ENCODE measurements at places on chromosomes 2 and 18.

GRCh38 chr18:37787452-37787851, 221.9 kb upstream of the CELF4 start:
- DNase-seq, result no peak

- no peak for DNase-seq
Observed at GRCh38 chr2:235394278-235394828, 99.5 kb upstream of the AGAP1 start.

- DNase-seq, result no peak
Observed at GRCh38 chr2:184305105-184305504, 293.2 kb upstream of the ZNF804A start.

DNA sequence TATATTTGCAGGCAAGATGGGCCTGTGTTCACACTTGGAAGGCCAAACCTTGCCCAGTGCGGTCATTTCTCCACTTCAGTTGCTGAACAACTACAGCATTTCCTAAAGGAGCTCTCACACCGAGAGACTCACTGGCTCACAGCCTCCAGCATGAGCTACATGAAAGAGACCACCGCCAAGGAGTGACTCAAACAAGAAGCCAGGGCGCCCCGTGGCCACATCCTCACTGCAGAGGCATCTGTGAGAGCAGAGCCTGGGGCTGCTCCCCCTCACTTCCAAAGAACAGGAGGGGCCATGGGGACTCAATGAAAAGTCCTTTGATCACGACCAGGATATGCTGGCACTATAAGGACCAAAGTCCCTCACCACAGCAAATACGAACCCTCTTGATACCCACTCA, 50.0 kb downstream of the TMEM163 start:
- DNase-seq, result peak; percentile 77

DNA sequence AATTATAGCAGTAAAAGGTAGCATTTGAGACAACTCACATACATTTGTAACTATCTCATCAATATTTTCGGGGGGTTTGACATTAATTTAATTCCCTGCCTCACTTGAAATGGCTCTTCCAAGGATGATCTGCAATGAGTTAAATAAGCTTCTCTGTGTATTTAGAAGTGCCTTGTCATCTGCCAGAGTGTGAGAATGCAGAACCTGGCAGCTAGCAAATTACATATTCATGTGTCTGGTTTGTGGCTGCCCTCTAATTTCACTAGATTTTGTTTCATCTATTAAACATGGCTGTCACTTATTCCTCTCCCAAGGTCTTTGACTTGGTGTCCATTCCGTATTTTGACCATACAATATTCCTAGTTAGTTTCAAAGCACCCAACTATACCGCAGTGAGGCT, 158.3 kb upstream of the CAVIN2 start:
- no peak for DNase-seq

GRCh38 chr2:231102772-231103171, 22.1 kb downstream of the HTR2B start:
- DNase-seq, result no peak

DNA sequence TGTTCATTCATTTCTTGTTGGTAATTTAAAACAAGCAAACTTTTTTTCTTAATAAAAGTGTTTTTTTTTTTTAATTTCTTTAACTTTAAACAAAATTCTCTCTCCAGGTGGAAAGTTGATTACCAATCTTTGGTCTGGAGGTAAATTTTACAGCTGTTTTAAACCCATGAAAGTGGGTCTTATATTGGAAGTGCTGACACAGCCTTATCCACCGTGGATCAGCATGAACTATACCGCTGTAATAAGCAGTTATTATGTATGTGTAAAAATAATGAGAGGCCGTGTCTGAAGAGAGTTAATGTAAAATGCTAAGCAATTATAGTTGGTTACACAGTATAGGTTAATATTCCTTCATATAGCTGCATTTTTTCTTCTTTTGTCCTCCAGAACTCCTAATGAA, 378.1 kb upstream of the ATP5MC3 start:
- DNase-seq, result no peak

GRCh38 chr2:219071131-219071816, 10.6 kb upstream of the IHH start:
- no peak for DNase-seq

DNA sequence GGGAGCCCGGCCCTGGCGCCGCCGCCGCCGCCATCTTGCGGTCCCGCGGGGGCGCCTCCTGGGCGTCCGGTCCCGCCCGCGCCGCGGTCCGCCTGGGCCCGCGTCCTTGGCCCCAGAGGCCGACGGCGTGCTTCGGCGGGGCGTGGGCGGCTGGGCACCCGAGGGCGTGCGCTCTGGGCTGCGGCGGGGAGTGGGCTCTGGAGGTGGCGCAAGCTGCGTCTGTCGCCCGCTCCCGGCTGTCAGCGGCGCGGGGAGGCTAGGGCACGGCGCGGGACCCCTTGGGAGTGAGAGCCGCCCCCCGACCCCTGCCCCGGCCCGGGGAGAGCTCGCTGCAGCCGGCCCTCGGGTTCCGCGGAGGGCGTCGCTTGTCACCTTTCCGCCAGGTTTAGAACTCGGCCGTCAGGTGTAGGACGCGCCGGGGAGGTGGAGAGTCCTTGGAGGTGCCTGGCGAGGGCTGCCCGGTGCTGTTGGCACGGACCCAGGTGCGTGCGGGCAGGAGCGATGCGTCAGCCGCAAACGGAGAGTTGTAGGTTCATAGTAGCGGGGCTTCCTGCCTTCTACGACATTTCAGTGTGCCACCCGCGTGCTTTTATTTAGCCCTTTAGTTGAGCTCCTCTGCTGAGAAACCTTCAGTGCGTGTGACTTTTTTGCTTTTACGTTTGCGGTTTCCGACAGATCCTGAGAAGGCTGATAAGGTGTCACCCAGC, 921 bp downstream of the VAPA start:
- DNase-seq, result peak; percentile 77

GRCh38 chr18:74141667-74142066, 6.0 kb downstream of the FBXO15 start:
- no peak for DNase-seq

GRCh38 chr2:172223601-172224054, 120.9 kb upstream of the DLX2 start:
- no peak for DNase-seq

GRCh38 chr2:60675301-60675700, 80.8 kb upstream of the PAPOLG start:
- DNase-seq, result no peak

DNA sequence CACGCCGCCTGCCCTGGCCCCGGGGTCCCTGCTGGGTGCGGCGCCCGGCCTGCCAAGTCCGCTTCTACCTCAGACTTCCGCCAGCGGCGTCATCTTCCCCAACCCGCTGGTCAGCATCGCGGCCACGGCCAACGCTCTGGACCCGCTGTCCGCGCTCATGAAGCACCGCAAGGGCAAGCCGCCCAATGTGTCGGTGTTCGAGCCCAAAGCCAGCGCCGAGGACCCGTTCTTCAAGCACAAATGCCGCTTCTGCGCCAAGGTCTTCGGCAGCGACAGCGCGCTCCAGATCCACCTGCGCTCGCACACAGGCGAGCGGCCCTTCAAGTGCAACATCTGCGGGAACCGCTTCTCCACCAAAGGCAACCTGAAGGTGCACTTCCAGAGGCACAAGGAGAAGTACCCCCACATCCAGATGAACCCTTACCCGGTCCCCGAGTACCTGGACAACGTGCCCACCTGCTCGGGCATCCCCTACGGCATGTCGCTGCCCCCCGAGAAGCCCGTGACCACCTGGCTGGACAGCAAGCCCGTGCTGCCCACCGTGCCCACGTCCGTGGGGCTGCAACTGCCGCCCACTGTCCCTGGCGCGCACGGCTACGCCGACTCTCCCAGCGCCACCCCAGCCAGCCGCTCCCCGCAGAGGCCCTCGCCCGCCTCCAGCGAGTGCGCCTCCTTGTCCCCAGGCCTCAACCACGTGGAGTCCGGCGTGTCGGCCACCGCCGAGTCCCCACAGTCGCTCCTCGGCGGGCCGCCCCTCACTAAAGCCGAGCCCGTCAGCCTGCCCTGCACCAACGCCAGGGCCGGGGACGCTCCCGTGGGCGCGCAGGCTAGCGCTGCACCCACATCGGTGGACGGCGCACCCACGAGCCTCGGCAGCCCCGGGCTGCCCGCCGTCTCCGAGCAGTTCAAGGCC, 13.7 kb downstream of the SALL3 start:
- no peak for DNase-seq

DNA sequence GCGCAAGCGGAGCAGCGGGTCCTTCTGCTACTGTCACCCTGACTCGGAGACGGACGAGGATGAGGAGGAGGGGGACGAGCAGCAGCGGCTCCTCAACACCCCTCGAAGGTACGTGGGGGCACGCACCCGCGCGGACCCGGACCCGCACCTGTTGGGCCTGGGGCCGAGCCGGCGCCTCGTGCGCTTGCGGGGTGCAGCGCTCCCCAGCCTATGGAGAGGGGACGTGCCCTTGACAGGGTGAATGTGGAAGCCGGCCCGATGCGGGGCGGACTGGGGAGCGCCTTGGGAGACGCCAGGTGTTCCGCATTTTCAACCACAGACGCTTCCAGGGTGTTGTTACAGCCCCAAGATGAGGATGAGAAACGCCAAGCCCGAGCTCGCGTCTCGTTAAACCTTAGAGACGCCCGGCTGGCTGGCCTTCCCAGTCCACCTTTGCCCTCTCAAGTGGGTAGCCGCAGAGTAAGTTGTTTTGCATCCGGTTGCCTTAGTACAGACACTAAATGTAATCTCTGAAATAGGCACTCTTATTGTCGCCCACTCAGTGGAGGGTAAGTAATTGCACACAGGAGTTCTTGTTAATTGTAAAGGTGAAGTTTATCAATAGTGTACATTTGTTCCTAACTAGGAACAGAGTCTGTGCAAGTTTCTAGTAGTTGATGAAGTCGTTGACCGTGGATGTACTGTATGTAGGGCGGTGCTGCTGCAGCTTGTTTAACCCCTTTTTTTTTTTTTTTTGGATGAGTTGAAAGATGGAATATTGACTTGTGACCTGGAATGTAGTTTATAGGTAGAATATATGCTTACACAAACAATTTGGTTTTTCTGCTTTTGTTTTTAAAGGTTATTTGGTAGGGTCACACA, 815 bp downstream of the GMCL1 start:
- peak; percentile 48 for DNase-seq

DNA sequence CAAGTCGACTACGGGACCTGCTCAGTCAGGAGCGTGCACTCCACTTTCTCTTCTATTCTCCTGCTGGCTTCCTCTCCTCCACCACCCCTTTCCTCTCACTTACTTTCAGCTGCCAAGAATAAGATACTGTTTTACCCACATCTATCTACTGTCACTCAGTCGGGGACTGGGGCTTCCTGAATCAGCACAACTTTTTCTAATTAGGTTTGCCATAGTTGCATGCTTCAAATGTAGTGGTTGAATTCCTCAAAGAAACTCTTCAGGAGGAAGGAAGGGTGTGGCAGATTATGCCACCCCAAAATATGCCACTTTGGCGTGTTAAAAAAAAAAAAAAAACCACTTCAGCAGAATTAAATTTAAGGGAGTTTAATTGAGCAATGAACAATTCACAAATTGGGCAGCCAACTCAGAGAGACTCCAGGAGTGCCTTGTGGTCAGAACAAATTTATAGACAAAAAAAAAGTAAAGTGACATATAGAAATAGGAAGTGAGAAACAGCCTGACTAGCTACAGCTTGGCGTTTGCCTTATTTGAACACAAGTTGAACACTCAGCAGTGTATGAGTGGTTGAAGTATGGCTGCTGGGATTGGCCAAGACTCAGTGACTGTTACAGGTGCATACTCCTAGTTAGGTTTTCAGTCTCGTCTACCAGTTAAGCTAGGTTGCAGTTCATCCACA, 32.5 kb upstream of the RMDN2 start:
- no peak for DNase-seq

DNA sequence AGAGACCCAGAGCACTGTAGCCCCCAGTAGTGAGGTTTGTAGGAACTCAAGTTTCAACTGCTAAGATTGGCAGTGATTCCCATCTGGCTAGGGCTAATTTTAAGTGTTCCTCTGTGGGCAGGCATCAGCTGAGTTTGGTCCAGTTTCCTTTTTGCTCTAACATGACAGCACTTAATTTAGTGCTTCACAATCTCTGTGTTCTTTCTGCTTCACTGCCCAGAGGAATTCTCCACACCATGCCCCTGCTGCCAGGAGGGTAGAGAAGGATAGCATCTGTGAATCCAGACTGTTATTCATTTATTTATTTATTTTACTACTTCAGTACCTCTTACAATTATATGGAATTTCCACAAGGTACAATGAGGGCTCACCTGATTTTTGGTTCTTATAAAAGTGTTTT, 549.9 kb upstream of the FSIP2 start:
- no peak for DNase-seq

GRCh38 chr18:31657823-31658669, 26.3 kb downstream of the B4GALT6 start:
- DNase-seq, result peak; percentile 29

DNA sequence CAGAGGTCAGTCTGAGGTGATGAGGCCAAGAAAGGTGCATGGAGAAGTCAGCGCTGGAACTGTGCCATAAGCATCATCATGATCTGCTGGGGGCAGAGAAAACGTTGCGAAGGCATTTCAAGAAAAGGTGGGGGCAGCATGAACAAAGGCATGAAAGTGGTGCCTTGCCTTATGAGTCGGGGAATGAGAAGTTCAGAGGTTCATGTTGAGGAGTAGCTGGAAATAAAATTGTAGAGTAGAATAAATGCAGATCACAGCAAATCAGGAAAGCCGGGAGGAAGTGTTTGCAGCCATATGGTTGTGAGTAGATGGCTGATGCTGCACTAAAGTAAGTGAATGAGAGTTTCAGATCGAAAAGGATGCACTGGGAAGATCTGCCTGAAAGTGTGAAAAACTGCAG, 72.1 kb upstream of the ARL5A start:
- no peak for DNase-seq

- DNase-seq, result no peak
Observed at GRCh38 chr18:13542520-13542847, 183.9 kb downstream of the FAM210A start.

DNA sequence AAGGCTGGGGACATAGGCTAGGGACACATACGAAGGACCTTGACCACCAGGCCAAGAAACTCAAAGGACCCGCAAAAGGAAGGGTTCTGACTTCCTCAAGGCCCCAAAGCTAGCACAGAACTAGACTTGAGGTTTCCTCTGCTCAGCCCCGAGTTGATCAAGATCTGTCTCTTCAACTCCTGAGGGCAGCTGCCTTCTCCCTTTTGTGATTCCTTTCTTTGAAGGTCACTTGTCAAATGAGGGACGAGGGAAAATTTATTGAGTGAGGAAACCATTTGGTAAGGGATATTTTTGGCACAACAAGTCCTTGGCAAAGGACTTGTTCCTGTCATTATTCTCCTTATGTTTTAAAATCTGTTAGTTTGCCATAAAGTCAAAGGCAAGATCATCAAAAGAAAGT, 12.3 kb upstream of the ROCK2 start:
- no peak for DNase-seq

GRCh38 chr2:7132753-7133152, 215.5 kb downstream of the RNF144A start:
- no peak for DNase-seq

DNA sequence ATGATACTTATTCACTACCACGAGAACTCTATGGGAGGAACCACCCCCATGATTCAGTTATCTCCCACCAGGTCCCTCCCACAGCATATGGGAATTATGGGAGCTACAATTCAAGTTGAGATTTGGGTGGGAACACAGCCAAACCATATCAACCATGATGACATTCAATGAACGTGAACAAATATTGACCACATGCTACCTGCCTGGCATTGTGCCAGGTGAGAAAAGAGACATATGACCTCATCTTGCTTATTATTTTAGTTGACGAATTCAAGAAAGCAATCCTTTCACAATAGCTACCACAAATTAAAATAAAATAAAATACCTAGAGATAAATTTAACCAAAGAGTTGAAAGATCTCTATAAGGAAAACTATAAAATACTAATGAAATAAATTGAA, 286.5 kb upstream of the CRIM1 start:
- DNase-seq, result no peak

GRCh38 chr2:122168799-122169198, 413.3 kb downstream of the TSN start:
- no peak for DNase-seq

- DNase-seq, result no peak
Observed at GRCh38 chr2:38409156-38410102, 32.4 kb upstream of the ATL2 start.

Data from activated naive CD8-positive, alpha-beta T cell treated with anti-CD3 and anti-CD28 coated beads, Interleukin-2, amount 50 U/mL, for 24 hours (primary cell).